ENCODE measurements at places on chromosomes 12 and 14. TPM values are rescaled to one million over a fixed set of nuclear protein-coding genes. Genes with fewer than 3 reads are reported as not detected.

CPNE6 gene
- not detected for total RNA-seq

ART4 gene
- 3.3 TPM for total RNA-seq

TDG gene
- 24.2 TPM for total RNA-seq

KCNJ8 gene
- 32.5 TPM for total RNA-seq

KRT8 gene
- 2.7 TPM for total RNA-seq

LAG3 gene
- 16.0 TPM for total RNA-seq

FGF23 gene
- total RNA-seq, result not detected

OSBPL8 gene
- total RNA-seq, result 59.9 TPM

COCH gene
- total RNA-seq, result 2.6 TPM

SIX6 gene
- not detected for total RNA-seq

SAMD15 gene
- 1.5 TPM for total RNA-seq

C12orf50 gene
- not detected for total RNA-seq

RPS6KA5 gene
- total RNA-seq, result 19.0 TPM

PTCSC3 gene
- not detected for total RNA-seq

ASB2 gene
- 5.5 TPM for total RNA-seq

MIP gene
- total RNA-seq, result not detected

ZNF641 gene
- 30.5 TPM for total RNA-seq

TOMM20L gene
- total RNA-seq, result not detected

PAH gene
- not detected for total RNA-seq

IL31 gene
- not detected for total RNA-seq

TSPAN31 gene
- total RNA-seq, result 44.4 TPM

NOS1 gene
- 0.10 TPM for total RNA-seq

STAB2 gene
- total RNA-seq, result 0.12 TPM

TC2N gene
- 44.4 TPM for total RNA-seq

KCTD10 gene
- 38.0 TPM for total RNA-seq

KRT7 gene
- total RNA-seq, result 94.1 TPM

TAS2R9 gene
- total RNA-seq, result not detected

IL22 gene
- not detected for total RNA-seq

RAD51B gene
- 68.1 TPM for total RNA-seq

IFNG-AS1 gene
- not detected for total RNA-seq

TMEM52B gene
- not detected for total RNA-seq

NGB gene
- not detected for total RNA-seq

AQP6 gene
- under 0.01 TPM for total RNA-seq

RFX4 gene
- total RNA-seq, result not detected

GNG2 gene
- total RNA-seq, result 27.3 TPM

SLC6A13 gene
- not detected for total RNA-seq

RIMBP2 gene
- total RNA-seq, result 6.6 TPM

TAS2R8 gene
- not detected for total RNA-seq

TPPP2 gene
- total RNA-seq, result not detected

DTX1 gene
- 0.56 TPM for total RNA-seq

HOXC5 gene
- total RNA-seq, result 2.9 TPM

NXPH4 gene
- total RNA-seq, result not detected

SMCO2 gene
- total RNA-seq, result not detected

ATXN7L3B gene
- 41.4 TPM for total RNA-seq

DIO2 gene
- total RNA-seq, result 0.30 TPM

HOXC12 gene
- total RNA-seq, result not detected

KCNC2 gene
- not detected for total RNA-seq

TAS2R30 gene
- 2.3 TPM for total RNA-seq

Measured in ovary (tissue), 10 donors.